ENCODE measurements at places on chromosomes 16 and 17.

DNA sequence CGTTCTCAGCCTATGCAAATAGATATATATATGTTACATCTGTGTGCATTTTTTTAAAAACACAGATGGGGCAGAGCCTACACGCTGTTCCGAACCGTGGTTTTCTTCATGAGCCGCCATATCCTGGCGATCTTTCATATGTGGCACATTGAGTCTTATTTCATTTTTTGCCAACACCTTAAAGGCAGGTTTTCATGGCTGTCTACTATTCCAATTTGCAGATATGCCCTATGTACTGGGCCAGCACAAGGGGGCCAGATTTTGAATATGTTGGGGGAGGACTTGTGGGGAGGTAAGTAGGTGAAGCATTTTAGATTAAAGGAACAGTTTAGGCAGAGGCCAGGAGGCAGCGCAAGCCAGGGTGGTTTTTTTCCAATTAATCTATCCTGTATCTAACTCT lies 16.0 kb downstream of the WFDC1 start:
- DNase-seq = no peak

DNA sequence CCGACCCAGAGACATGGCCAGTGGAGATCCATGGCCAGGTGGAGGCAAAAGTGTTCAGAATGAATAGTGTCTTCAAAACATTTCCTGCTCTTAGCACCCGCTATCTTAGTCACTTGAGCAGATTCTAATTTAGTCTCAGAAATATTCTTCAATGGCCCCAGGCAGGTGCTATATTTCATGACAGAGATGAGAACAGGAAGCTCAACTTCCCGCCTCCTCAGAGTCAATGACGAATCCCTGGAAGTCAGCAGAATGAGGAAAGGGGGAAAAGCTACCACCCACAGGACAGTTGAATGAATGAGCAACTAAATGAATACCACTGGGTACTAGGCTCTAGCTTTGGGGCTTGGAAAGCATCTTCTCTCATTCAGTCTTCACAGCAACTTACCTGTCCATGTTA lies 147.2 kb downstream of the ASIC2 start:
- DNase-seq = no peak

- DNase-seq = no peak
Measured at GRCh38 chr17:49341356-49341755, 20.7 kb downstream of the ZNF652 start.

- DNase-seq = no peak
Measured at GRCh38 chr16:12141073-12141951, 164.8 kb downstream of the SNX29 start.

DNA sequence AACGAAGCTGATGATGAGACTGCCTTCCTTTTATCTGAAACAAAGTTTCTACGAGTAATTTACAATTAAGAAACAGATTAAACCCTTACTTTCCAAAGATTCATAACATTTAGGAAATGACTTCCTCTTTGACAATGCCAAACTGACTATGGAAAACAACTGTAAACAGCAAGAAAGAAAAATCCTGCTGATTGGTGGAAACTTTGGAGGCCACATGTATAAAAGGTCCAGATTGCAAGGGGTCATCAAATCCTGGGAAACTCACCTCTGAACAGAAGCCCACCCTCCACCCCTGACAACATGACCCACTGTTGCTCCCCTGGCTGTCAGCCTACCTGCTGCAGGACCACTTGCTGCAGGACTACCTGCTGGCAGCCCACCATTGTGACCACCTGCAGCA lies at the start of gene KRTAP9-6:
TSS of gene KRTAP9-6 (plus strand) at position 301 of the 400 bp plus-strand sequence. CDS start at position 301, 0 bp downstream.
- DNase-seq = no peak

- no peak for DNase-seq
Measured at GRCh38 chr16:3798838-3799237, 81.5 kb upstream of the TRAP1 start.

- DNase-seq = no peak
Measured at GRCh38 chr16:50400967-50401348, 32.2 kb upstream of the BRD7 start.

DNA sequence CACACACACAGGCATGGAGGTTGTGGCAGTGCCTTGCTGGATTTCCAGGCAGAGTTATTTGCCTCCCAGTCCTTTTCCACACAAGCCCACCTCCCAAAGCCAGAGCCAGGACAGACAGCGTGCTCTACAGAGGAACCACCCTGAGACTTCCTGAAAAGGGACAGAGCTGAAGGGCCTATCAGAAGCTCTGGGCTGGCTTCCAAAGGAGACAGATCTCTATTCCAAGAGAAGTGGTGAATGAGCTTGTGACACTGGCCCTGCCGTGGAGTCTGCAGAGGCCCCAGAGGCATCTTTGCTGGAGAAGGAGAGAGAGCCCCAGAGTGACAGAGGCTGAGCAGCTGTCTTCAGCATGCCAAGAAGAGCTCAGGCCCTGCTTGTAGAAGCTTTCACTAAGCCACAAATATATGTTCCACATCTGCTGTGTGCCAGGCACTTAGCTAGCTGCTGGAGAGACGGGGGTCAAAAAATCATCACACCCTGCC lies 8.3 kb upstream of the LPCAT2 start:
- DNase-seq = no peak

- DNase-seq = no peak
Measured at GRCh38 chr16:23506606-23506994, 3.7 kb downstream of the GGA2 start.

DNA sequence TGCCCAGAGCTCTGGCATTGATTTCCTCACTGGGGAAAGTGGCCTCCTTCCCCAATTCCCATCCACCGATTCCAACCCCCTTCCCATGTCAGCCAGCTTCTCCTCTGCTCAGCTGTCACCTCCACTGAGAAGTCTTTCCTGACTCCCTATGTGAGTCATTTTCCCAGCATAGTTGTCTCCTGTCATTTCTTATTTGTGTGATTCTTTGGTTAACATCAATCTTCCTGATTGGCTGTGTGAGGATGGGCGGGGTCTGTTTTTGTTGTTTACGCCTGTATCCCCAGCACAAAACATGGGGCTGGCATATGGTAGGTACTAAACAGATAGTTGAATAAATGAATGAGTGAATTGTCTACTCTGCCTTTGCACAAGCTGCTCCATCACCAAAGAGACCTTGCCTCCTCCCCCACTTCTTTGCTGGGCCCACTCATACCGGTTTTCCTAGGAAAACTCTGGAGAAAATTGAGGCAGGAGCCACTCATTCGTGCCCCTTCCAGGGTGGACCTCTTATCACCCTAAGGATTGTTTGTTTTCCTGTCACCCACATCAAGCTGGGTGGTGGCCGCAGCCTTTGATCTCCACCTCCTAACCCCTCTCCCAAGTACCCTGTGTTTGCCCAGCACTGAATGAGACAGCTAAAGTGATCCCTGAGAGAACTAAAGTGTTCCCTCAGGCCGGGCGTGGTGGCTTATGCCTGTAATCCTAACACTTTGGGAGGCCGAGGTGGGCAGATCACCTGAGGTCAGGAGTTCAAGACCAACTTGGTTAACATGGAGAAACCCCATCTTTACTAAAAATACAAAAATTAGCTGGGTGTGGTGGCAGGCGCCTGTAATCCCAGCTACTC lies 1.2 kb upstream of the GRB7 start:
- no peak for DNase-seq

DNA sequence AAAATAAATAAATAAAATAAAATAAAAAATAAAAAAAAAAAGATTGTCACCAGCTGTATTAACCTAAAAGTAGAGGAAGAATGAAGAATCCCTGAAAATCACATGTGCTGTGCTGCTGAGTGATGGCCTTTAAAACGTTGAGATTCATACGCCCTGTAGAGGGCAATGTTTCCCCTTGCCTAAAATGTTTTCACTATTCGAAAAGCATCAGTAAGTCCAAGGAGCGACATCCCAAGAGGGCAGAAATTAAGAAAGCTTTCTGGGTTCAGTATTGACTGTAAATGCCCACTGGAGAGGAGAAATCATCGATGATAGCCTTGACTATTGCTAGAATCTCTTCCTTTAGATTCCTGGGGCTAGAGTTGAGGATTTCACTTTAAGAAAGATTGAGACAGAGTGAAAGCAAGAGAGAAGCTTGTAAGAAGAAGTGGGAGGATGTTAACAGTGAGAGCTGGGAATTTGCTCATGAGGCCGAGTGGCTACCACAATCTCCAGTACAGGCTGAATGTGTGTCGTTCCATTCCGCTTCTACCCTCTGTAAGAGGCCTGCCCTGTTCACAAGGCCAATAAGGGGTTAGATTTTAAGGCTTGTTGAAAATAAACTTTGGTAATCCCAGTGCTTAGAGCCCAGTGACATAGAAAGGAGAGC lies 170.8 kb upstream of the FAM20A start:
- DNase-seq = no peak

DNA sequence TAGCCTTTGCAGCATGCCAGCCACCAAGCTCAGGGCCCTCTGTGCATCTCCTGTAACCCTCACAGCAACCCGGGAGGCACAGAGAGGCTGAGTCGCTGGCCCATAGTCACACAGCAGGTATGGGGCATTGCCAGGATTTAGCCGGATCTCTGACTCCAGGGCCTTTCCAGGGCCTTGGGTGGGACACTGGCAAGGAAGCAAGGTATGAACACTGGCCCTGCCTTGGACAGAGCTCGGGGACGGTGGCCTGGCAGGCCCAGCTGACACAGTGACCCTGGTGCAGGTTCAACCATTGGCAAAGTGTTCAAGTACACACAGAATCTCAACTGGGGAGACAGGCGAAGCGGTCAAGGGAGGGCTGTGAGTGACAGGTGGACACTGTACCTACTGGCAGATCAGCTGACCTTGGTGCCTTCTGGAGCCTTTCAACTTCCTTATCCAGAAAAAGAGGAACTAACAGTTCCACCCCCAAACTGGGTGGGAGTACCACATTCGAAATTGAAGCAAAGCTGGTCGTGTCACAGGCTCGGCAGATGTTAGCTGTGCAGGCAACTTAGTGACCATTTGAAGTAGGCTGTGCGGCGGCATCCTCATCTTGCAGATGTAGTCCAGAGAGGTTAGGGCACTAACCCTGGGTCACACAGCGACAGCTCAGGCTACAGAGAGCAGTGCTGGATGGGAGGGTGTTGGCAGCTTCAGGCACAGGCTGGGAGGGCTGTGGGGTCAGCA lies 287.4 kb downstream of the SEC14L1 start:
- DNase-seq = no peak

GRCh38 chr16:88550246-88550661 lies 19.9 kb upstream of the ZC3H18 start:
- no peak for DNase-seq

DNA sequence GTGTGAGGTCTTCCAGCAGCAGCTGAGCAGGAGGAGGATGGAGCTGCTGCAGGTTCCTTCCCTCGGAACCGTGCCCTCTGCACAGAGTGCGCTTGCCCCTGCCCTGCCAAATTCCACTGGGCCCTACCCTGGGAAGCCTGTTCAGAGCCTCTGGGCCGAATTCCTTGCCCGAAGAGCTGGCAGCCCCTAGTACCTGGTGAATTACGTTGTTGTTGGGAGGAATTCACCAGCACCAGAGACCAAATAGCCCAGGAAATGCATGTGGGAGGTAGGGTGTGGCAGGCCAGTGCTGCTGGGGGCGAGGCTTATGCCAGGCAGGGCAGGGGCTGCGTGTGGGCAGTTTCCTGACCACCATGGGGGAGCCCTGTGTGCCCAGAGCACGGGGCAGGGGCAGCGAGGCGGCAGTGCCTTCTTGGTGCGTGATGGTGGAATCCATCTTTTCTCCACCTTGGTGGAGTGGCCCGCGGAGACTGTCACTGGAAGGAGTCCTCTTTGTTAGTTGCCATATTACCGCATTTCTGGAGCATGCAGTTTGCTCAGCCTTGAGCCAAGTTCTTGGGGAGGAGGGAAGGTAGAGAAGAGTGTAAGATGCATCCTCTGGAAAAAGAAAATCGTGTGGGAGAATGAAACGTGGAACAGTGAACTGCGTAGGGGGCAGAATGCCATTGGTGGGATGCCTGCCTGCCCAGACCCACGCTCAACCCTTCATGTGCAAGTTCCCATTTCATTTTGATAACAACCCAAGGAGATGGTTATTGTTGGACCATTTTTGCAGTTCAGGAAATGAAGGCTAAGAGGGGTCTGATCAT lies 2.3 kb downstream of the MRC2 start:
- no peak for DNase-seq

- DNase-seq = peak; percentile 97
Measured at GRCh38 chr17:44006598-44007345, 2.4 kb downstream of the NAGS start.

DNA sequence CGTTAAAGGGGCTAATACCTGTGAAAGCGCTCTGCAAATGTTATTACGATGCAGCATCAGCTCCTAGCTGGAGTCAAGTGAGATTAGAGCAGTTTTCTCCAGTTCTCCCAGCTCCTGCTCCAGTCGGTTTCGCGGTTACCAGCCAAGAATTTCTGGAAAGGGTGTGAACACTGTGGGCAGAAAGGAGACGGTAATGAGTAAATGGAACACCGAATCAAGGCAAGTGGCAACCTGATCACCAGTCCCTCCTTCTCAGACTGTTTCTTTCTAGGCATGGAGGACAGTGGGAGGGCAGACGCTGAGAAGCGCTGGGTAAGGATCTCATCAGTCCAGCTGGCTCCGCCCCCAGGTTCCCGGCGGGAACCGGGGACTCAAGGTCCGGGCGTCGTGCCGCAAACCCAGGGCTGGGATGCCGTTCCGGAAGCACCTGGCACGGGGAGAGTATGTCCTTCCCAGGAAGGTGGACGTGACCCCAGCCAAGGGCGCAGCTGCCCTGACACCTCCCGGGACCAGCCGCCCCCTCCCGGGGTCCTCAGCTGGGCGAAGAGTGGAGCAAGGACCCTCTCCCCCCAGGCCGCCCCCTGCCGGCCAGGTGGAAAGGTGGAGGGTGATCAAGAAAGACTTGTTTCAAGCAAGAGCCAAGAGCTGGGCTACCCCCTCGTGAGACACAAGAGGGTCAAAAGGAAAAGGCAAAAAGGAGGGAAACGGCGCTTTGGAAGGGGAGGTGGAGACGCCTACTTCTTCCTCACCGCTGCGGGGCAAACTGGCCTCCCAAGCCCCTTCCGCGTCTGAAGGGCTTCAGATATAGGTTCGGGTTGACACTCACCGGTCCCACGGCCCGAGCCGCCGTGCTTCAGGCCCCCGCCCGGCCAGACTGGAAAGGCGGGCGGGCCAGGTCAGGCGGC lies 481 bp downstream of the MYO19 start:
- DNase-seq = peak; percentile 31

- no peak for DNase-seq
Measured at GRCh38 chr17:42571435-42572225, 4.7 kb downstream of the MLX start.

- DNase-seq = no peak
Measured at GRCh38 chr17:80797741-80798594, 193.7 kb upstream of the CHMP6 start.

Measured in stimulated activated CD8-positive, alpha-beta memory T cell treated with anti-CD3 and anti-CD28 coated beads, Interleukin-4, amount 100 ng/mL, for 24 hours (primary cell).